IMR-90 (cell line): ENCODE measurements at places on chromosomes 2 and 18. TPM values are rescaled to one million over a fixed set of nuclear protein-coding genes. Genes with fewer than 3 reads are reported as not detected.

DNA sequence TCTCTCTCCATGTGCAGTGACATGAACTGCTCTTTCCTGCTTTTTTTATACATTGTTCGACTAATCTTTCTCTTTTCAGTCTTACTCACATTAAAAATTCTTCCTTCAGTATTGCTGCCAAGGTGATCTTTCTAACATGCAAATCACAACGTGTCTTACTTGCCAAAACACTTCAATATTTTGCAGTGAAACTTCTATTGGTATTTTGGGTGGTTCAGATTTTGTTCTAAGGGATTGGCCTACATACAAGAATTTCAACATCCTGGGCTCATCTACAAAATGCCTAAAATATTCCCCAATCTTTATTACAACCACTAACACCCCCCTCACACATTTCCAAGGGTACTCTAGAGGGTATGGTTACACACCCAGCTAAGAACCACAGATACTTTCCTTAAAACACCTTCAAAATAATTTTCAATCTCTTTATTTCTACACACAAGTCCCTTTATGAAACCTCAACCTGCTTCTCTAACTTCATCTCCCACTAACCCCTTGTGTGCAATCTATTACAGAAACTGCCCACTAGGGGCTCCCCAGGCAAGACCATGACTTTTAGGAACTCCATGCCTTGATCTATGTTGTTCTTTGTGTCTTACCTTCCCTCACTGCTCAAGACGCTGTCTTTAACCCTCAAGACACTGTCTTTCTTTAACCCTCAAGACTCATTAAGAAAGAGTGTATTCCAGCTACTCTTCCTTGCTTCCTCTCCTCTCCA is 50.9 kb downstream of the COL3A1 start:
- DNase-seq = no peak

DNA sequence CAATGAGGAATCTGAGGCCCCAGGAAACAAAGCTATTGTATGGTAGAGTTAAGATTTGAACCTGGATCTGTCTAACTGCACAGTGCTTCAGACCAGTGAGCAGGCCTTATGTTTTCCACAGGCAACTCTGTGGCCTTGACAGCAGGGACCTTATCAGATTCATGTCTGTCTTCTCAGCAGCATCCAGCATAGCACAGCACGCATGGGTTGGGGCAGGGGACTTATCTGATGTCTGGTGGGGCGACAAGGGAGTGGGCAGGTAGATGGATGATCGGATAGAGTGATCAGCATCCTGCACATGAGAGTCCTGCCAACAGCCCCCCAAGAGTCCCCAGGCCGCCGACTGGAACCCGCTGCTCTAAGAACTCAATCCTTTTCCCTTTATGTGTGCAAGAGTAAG is 28.7 kb upstream of the KCNF1 start:
- DNase-seq = no peak

GRCh38 chr2:236342951-236343350 is 78.7 kb upstream of the ASB18 start:
- no peak for DNase-seq

The COL6A3 gene
- 798 and 964 TPM in 2 replicates for polyA plus RNA-seq

GRCh38 chr18:36759167-36759776 is 69.5 kb downstream of the TPGS2 start:
- no peak for DNase-seq

GRCh38 chr2:18243816-18244215 is 316.6 kb downstream of the RDH14 start:
- peak; percentile 5 for DNase-seq

GRCh38 chr18:76447258-76447890 is 47.7 kb downstream of the ZNF516 start:
- no peak for DNase-seq

- DNase-seq = peak; percentile 68
Measured at GRCh38 chr2:6946722-6947121, 29.5 kb downstream of the RNF144A start.

GRCh38 chr2:40093021-40093675 is 314.1 kb upstream of the THUMPD2 start:
- DNase-seq = peak; percentile 54

GRCh38 chr18:59927246-59927825 is 27.5 kb downstream of the PMAIP1 start:
- peak; percentile 66 for DNase-seq

DNA sequence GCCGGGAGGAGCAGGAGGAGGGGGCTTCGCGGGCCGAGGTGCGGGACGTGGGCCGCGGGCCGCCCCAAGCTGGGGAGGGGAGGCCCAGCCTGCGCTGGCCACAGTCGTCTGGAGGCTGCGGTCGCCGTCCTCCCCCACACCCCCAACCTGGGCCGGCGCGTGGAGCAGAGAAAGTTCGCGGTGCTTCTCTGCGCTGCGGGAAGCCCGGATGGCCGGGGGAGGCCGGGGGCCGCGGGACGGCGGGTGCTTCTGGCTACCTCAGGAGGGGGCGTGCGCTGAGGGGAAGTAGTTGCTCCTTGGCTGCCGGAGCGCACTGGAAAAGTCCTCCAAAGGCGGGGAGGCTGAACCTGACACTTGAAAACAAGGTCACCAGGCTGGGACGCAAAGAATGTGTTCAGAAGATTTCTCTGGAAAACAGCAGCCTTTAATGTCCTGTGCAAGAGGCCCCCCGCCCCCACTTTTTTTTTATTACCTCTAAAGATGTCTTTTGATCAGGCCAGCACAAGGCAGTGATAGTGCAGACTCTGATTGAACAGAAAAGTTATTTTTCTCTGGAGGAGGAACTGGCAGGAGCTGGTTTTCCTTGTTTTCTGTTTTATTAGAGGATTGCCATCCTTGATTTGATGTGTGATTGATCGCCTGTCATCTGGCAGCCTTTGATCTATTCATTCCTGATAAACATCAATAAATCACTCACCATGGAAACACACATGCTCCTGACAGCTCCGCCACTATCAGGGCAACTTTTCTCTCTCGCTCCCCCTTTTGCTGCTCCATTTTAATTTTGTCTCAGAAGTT is 1.6 kb downstream of the TSHZ1 start:
- DNase-seq = peak; percentile 19

- DNase-seq = no peak
Measured at GRCh38 chr2:46264447-46264846, 32.8 kb upstream of the EPAS1 start.

The CASP10 gene
- polyA plus RNA-seq = 0.12 and 0.13 TPM in 2 replicates

- no peak for DNase-seq
Measured at GRCh38 chr2:43838560-43839267, at the start of the genes ABCG5 and ABCG8. Gene ABCG5 (minus strand): TSS chr2:43838839. CDS start chr2:43838679, 160 bp downstream. Gene ABCG8 (plus strand): TSS chr2:43838971. CDS start chr2:43839054, 83 bp downstream.

DNA sequence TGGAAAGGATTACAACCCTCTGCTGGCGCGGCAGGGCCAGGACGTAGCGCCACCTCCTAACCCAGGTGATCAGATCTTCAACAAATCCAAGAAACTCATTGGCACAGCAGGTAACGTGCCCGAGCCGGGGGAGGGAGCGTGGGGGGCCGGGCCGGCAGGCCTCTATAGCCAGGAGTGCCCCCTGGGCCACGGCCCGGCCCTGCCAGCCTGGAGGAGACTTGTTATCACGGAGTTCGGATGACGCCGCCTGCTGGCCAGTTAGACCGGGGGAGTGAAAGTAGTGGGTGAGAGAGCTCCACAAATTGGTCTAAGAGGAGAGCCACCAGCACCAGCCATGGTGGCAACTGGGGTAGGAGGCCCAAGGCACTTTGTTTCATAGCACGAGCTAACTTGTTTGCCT is 8.6 kb upstream of the TMEM214 start:
- DNase-seq = no peak

The LRRC30 gene
- polyA plus RNA-seq = not detected in 2 replicates

- DNase-seq = no peak
Measured at GRCh38 chr2:136408795-136409194, 290.8 kb upstream of the CXCR4 start.

GRCh38 chr2:238852206-238852869 is 4.5 kb downstream of the TWIST2 start:
- DNase-seq = peak; percentile 46

DNA sequence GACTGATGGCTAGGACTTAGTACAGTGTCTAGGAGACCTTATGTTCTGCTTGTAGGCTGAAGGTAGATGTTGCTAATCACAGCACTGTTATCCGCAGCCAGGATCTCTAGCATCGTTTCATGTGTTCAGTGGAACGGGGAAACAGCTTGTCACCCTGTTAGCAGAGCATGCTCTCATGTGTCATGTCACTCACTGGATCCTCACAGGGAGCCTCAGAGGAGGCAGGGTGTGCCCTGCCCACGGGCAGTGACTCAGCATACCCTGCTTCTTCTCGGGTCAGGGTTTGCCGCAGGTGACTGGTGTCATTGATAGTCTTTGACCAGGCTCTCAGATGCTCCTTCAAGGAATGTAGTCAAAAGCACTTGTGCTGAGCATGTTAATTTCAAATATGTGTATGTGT is 44.4 kb downstream of the RPIA start:
- DNase-seq = no peak

DNA sequence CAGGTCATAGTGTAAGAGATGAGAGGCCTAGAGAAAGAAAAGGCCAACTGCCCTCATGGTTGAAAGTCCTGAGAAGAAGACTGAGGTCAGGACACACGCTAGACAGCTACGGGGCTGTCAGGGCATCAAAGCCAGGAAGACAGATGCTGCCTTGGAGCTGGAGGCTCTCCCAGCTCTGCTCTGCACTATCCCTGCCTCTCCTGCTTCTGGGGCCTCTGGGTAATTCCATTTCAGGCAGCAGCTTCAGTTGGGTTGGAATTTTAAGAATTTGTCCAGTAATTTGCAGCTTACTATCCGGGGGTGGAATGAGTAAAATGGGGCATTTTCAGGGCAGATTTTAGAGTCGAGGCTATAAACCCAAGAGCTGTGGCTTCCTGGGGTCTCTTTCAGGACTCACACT is 76.2 kb upstream of the CTAGE1 start:
- peak; percentile 52 for DNase-seq

DNA sequence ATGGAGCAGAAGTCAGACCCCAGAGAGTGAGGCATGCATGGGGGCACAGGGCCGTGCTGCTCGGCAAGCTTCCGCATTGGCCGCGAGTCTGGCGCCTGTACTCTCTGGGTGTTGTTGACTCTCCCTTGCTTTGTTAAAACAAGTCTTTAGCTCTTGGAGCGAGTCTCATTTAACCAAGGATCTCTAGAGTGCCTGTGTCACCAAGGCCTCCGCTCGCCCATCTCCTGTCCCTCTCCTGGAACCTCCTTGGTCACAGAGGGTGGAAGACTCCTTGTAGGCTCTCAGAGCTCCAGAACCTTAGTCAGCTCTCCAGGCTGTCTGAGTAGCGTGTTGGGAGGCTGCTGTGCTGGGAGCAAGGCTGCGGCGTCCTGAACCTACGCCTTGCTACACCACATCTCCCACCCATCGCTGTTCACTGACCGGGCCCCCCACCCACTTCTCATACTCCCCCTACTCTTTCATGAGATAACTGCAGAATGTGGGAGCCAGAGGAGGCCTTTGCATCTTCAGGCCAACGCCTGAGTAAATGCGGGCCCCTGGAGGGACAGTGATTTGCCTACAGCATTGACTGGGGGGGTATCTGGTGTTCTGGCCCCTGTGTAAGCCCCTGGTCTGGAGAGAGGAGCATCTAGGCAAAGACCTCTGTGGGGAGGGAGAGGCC is 66.1 kb downstream of the CIB4 start:
- no peak for DNase-seq

The PSTPIP2 gene
- polyA plus RNA-seq = 10.2 and 12.4 TPM in 2 replicates

DNA sequence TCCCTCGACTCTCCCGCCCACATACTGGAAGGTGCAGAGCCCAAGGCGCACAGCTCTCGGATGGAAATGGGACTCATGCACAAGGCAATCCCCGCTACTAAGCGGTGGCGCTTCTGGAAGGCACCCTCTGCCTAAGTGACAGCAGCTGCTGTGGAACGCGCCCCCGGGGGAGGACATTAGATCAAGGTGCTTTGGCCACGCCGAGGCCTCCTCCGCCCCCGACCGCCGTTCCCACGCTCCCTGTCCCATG is 202 bp downstream of the MCEE start:
- DNase-seq = no peak

DNA sequence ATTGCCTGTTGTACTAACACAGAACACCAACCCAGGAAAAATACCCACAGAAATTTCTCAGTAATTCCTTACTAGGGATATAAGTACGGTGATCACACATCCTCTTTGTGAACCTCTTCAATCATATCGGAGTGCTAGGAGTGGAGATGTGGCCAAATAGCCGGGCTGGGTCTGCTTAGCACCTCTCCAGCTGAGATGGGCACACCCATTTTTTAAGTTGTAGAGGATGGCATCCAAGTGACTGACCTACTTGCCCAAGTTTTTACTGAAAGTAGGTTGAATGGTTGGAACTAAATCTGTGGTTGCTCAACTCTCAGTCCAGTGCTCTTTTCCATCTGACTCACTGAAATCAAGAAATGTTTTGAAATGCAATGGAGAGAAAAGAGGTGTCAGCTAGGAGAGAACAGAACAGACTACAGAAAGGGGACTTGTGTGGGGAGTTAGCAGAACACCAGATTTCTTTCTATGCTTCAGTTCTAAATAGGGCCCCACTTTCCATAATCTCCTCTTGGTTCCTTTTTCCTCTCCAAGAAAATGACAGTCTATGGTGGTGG is 68.7 kb upstream of the FSHR start:
- DNase-seq = no peak

DNA sequence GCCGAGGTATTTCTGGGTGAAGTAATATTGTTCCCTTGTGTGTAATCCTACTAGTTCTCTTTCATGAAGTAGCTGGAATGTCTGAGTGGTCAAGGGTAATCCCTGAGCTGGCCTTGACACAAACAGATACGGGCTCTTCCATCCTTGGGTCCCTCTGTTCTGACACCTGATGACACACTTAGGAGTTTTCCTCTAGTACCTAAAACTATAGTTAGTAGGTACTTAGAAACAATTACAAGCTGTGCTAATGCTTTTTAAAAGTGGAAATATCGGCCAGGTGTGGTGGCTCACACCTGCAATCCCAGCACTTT is 59.2 kb upstream of the IL1R1 start:
- DNase-seq = no peak

The NR4A2 gene
- 2.3 and 13.6 TPM in 2 replicates for polyA plus RNA-seq

DNA sequence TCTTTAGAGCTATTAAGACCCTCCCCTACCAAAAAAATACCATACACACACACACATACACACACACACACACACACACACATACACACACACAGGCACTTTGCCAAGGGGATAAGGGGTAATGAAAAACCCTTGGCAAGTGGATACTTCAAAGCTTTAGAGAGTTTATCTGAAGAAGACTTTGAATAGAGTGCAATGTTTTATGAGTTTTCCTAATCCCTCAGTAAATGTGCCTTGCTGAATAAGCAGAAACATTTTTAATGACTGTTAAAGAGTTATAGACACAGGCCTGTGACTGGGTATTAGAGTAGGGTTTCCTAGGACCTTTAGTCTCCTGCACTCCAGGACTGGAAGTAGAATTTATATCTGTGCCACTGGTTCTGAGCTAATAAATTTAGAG is 75.5 kb upstream of the CTAGE1 start:
- no peak for DNase-seq

GRCh38 chr2:85340034-85340892 is 12.5 kb upstream of the TGOLN2 start:
- no peak for DNase-seq

GRCh38 chr2:23107327-23107941 is 277.5 kb upstream of the KLHL29 start:
- DNase-seq = no peak

GRCh38 chr18:75247611-75248421 is 37.2 kb downstream of the TSHZ1 start:
- DNase-seq = peak; percentile 65

GRCh38 chr2:23536326-23536725 is 151.3 kb downstream of the KLHL29 start:
- no peak for DNase-seq

GRCh38 chr2:127102521-127103242 is 4.3 kb downstream of the BIN1 start:
- no peak for DNase-seq
